ENCODE measurements at places on chromosomes 1 and 21. TPM values are rescaled to one million over a fixed set of nuclear protein-coding genes. Genes with fewer than 3 reads are reported as not detected.

GRCh38 chr1:47187231-47187925 is 2.5 kb downstream of the PDZK1IP1 start:
- DNase-seq = no peak

- no peak for DNase-seq
Observed at GRCh38 chr21:33662046-33662445, 19.7 kb downstream of the ITSN1 start.

DNA sequence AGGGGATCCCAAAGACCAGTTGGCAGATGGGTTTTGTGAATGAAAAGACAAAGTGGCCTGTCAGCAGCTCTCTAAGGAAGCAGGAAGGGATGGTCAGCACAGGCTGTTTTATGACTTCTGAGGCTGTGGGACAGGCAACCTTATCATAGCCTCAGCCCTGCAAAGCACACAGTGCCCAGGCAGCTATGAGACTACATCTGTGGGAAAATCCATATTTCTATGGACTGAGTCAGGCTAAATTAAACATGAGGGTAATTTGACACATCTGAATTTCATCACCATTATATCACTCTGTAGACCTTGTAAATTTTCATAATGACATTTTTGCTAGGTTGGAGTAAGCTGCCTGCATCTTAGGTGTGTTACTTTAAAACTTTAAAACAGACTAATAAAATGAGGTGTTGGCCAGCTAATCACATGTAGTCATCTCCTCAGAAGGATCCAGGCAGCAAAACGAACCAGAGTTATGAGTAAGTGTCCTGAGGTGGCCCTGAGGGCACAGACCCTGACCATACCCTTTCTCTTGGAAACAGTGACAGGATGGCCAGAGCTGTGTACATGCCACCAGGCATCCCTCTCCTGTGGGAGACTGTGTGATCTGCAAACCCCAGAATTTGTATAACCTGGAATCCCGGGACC is 14.6 kb downstream of the NGF start:
- no peak for DNase-seq

DNA sequence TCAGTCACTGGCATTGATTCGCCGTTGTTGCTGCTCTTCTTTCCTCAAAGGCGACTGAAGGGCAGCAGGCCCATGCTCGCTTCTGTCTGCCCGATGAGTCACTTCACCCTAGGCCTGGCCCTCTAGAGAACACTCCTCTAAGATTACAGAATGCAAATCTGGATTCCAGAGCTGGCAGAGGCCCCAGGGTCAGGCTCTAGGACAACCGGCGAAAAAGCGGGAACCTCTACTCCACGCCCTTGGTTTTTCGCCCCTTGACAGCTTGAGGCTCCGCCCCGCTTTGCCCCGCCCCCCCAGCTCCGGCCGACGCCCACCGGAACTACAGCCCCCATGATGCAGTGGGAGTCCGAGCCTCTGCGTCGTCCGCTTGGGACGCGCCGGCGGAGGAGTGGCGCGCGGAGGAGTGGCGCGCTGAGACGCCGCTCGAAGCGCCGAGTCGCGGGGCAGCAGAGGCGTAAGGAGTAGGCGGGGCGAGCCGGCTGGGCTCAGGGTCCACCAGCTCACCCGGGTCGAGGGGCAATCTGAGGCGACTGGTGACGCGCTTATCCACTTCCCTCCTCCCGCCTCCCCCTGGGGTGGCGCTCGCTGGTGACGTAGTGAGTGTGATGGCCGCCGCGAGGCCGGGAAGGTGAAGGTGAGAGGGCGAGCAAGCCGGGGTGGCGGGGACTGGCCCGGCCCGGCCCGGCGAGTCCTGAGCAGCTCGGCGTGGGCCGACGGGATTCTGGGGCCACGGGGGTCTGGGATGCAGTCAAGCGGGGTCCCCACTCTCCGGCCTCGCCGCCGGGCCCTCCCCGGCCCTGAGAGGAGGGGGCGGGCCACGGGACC is at the start of gene MFN2:
TSS of gene MFN2 (plus strand) at position 594 of the 825 bp plus-strand sequence. CDS start 8,725 bp downstream, outside the sequence.
- peak; percentile 94 for DNase-seq

Gene FCGR3A
- total RNA-seq = not detected

Gene LCE1F
- not detected for total RNA-seq

GRCh38 chr1:50492142-50492541 is 68.9 kb upstream of the DMRTA2 start:
- DNase-seq = no peak

Gene CFAP141
- total RNA-seq = not detected

Data from pulmonary artery endothelial cell (primary cell).